ENCODE measurements at places on chromosomes 3 and 15.

DNA sequence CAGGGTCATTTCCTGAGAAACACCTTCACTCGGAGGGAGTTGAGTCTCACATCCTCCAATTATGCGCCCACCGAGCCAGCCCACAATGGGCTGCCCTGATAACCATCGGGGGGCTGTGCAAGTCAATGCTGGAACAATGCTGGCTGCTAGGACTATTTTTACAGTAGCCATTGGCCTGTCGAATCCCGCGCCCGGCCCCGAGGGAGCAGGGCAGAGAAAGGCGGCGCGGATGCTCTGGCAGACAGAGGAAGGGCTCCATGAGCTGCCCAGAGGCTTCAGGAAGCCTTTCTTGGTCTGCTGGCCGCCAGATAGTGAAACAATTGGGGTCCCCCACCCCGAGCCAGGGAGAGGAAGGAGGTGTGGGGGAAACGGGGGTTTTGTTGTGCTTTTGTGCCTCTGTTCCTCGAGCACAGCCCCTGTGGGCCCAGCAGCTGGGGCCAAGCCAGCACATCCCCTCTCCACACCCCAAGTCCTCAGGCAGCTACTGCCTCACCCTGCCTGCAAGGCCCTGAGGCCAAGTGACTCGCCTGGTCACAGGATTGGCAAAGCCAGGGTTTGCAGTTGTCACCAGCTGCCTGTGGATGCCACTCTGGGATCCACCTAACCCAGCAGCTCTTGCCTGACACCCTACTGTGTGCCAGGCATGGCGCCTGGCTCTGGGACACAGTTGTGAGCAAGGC lies 39.0 kb downstream of the SLC6A6 start:
- no peak for DNase-seq

GRCh38 chr3:185558395-185558794 lies 6.0 kb upstream of the LIPH start:
- DNase-seq, result no peak

GRCh38 chr3:143035466-143036211 lies 34.3 kb downstream of the U2SURP start:
- DNase-seq, result no peak

GRCh38 chr15:39795486-39795885 lies 12.8 kb upstream of the FSIP1 start:
- DNase-seq, result no peak

DNA sequence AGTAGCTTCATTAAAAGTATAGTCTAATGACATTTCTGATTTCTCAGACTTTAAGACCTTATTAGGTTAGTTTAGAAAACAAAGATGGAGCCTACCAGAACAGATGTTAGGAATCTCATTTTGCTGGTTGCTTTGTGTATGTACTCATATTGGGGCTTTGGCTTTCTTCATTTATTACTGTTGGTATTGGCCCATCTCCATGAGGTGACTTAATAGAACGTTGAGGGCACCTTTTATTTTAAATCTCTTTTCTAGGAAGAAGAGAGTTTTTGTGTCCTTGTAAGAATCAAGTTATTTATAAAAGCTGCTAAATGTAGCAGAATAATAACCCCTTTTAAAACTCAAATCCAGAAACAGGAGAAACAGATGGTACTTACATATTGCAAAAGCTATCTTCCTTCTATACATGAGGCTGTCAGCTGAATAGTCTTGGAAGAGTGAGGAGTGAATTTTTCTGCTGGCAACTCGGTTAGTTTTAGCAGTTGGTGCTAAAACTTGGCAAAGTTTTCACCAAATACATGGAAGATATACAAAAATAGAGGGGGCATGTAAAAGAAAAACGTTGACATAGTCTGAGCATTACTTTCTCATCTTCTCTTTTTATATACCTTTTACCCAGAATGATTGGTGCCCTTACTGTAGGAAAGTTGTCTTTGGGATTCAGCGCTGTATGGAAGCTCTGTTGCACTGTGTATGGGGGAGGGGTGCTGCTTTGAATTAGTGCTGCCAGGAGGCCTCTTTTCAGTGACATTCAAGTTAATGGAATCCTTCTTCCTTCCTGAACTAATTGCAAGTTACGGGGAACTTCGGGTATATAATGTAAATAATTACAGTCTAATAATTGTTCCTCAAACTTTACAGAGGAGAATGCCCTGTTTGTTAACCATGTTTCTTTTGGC lies 35.8 kb downstream of the CTNNB1 start:
- DNase-seq, result no peak

Data from activated CD4-positive, alpha-beta T cell treated with anti-CD3 and anti-CD28 coated beads, Interleukin-2, Interleukin-6, amounts not matched to agents 100 ng/mL and 50 ng/mL, durations not matched to agents 16 hours and 8 hours (primary cell).